ENCODE measurements at places on chromosomes 4 and X.

DNA sequence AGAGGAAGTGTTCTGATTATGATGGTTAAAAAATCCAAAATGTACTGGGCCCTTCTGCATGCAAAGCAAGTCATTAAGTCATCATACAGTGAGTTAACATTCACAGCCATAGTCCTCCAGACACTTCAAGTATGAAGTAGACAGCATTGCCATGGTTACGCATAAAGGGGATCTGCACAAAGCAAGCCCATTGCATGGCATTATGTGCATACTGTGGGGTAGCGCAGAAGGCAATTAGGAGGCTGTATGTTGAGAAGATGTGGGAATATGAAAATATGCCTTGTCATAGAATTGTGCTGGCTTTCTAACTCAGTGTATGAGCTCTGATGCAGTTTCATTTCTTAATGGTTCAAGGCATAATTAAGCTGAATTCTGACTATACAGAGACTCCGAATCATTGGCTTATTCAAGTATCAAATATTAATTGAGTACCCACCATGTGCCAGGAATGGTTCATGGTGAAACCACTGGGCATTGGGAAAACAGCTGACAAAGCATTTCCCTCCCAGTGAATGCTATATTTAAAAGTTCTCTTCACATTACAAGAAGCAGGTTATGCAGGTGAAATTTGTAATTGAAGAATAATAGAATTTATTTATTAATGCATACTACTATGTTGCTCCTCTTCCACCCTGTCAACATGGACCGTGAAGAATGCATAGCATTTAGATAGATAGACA, 588.9 kb downstream of the ZNF674 start:
- DNase-seq: no peak

DNA sequence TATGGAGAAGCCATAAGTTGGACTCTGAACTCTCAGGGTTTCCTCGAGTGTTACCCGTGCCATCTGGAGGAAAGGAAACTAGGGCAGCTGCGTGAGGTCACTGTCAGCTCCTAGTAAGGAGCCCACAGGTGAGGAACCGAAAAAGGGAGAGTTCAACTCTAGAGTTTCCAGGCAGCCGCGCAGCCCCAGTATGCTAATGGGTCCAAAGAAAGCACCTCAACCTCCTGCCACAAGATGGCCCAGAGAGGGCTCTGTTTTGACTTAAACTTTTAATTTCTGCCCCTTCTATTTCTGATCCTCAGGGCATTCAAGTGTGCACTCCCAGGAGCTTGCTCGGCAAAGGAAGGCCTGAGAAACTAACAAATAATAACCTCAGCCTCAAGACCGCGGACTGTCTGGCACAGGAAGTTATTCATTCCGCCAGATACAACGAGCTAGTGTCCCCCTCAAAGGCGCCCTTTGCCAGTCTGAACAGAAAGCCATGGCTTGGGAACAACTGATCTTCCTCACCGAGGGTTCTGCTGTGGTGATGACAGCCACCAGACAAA, 13.9 kb downstream of the SCARB2 start:
- DNase-seq: no peak

- no peak for DNase-seq
Observed at GRCh38 chr4:15469402-15470127, at the start of gene CC2D2A. Gene CC2D2A (plus strand): TSS chr4:15469882. CDS start chr4:15475933, 6,051 bp downstream.

DNA sequence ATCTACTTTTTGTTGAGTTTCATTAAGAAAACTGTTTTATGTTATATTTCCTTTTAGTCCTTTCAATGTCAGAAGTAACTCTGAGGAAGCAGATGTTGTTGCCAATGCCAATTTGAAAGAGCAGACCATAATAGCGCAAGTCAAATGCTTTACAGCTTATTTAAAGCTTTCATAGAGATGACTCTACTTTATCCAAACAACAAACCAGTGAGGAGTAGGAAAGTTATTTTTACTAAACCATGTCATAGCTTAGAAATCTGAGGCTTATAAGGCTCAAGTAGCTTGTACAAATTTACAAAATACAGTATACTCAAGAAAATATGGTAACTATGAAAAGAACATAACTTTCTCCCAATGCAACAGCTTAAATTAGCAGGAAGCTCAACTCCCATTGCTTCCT, 40.1 kb upstream of the SPOCK3 start:
- DNase-seq: no peak

GRCh38 chr4:77817304-77818072, 1.7 kb downstream of the CNOT6L start:
- no peak for DNase-seq

DNA sequence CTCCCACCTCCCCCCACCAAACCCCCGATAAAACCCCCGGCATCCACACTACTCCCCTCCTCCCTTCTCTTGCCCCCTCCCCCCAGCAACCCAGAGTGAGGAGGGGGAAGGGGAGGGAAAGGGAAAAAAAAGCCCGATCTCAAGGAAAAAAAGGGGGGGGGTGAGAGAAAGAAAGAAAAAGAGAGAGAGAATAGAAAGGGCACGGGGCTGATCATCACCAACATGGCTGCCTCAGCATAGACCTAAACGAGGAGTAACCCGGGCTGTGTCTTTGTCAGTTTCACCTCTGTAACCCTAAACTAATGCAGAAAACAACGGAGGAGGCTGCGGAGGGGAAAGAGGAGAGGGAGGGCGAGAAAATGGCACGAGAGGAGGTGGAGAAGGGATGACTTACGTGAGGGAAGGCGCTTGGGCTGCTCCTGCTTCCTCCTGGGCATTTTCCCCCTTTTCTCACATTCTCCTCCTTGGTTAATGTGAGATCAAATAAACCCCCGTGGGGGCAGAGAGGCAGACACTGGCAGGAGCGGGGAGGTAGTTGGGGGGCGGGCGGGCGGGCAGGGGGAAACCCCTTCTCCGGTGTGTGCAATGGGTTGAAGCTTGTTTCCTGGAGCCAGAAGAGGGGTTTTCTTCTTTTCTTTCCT, 532 bp downstream of the ZNF827 start:
- DNase-seq: no peak

DNA sequence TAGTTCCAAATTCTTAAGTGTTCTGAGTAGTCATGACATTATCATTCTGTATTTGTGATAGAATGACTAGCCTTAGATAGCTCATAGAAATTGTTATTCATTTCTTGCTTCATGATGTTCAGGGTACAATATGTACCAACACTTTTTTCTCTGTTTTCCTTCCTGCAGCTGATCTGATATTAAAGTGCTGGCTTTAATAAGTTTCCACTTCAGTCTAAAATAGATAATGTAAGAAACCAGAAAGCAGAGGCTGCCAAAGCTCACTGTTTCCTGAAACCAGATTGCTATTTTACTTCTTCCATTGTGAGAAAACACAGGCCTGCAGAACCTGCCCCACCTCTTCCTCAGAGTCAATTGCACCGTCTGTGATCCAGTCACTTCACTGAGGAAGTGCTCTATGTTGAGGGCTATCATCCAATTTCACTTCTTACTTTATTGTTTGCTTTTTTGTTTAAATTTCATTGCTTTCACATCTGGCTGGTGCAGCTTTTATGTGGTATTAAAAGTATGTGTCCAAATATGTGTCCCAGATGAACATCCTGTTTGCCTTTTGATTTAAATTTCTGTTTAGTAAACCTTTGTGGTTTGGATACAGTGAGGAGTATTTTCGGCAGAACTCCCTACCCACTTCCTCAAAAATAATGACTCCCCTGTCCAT, 652.1 kb downstream of the ANKRD50 start:
- no peak for DNase-seq

DNA sequence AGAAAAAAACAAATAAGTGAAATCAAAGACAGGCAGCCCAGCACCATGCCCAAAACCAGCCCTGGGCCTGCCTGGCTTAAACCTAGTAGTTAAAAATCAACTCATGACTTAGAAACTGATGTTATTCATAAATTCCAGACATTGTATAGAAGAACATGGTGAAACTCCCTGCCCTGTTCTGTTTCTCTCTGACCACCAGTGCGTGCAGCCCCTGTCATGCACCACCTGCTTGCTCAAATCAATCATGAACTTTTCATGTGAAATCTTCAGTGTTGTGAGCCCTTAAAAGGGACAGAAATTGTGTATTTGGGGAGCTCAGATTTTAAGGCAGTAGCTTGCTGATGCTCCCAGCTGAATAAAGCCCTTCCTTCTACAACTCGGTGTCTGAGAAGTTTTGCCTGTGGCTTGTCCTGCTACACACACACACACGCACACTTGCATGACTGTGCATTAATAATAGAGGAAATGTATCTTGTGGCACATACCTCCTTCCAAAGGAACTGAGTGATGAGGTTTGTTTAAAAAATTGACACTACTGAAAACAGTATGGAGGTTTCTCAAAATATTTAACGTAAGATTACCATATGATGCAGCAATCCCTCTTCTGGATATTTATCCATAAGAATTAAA, 39.2 kb upstream of the UGT2B7 start:
- no peak for DNase-seq

Measured in NCI-H1417 treated with DMSO at 0.1 percent for 48 hours (cell line).